ENCODE measurements at places on chromosomes 12 and 14.

- DNase-seq = no peak
These were observed 10.0 kb downstream of the TULP3 start for GRCh38 chr12:2900642-2901041.

- no peak for DNase-seq
These were observed 12.7 kb downstream of the ERP29 start for GRCh38 chr12:112025808-112026375.

GRCh38 chr12:22924391-22924790 lies 299.4 kb downstream of the ETNK1 start:
- no peak for DNase-seq

- DNase-seq = no peak
These were observed 23.2 kb upstream of the BMAL2 start for GRCh38 chr12:27309293-27309994.

GRCh38 chr12:75855360-75855759 lies 176.2 kb downstream of the PHLDA1 start:
- DNase-seq = no peak

GRCh38 chr12:46517579-46517962 lies 145.0 kb upstream of the SLC38A2 start:
- no peak for DNase-seq
